ENCODE measurements at places on chromosomes 12 and 14. TPM values are rescaled to one million over a fixed set of nuclear protein-coding genes. Genes with fewer than 3 reads are reported as not detected.

DNA sequence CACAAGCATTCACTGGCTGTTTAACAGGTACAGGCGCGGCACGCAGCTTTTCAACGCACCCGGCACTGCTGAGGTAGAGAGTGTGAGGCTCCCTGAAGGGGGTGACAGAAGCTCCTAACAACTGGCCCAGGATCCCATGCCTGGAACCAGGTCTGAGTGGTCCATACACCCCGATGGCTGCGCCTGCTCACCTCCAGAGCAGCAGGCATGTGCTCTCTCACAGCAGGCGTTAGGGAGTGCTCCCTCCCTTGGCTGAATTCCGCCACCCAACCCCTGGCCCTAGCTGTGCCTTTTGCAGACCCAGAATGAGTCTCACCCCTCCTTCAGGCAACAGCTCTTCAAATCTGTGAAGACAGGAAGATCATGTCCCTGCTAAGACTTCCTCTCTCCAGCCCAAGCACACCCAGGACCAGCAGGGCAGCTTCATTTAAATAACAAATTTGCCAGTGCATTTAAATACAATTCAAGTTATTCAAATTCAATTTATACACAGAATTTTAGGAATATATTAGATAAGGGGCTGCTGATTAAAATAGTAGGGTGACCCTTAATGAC lies 86.0 kb downstream of the SETD3 start:
- no peak for DNase-seq
- peaks cover 9% of the 10 kb centered on the region for H3K4me1 ChIP-seq
- H3K27ac ChIP-seq = no peak overlapping the region
- H3K36me3 ChIP-seq = peaks cover 26% of the 10 kb centered on the region
- no peak overlapping the region for H3K4me3 ChIP-seq

KIF26A gene
- total RNA-seq = 7.9 TPM

DNA sequence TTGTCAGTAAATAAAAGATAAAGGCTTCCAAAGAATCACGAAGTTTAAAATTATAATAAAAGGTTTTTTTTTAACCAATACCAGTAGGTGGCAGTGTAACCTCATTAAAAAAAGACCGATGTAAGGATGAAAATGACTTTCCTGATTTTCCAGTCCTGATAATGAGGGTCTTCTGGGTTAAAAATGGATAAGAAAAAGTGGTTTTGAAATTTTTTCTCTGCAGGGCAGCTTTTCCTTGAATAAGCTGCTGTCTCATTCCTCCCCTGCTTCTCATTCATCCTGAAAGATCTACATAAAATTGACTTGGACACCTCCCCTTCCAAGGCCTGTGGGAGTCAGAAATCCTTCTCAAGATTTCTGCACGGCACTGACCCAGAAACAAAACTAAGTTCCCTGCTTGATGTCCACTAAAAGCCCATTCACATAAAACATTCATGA lies 58.9 kb upstream of the FBXO33 start:
- peaks cover 2% of the 10 kb centered on the region for H3K36me3 ChIP-seq
- H3K4me1 ChIP-seq = no peaks in the 10 kb centered on the region
- DNase-seq = no peak

ZBTB39 gene
- total RNA-seq = 7.8 TPM

GRCh38 chr14:64910847-64911495 lies 3.3 kb upstream of the CHURC1 start:
- H3K27me3 ChIP-seq = peaks cover 24% of the 10 kb centered on the region
- peaks cover 9% of the 10 kb centered on the region for H3K36me3 ChIP-seq
- DNase-seq = no peak
- no peak overlapping the region for H3K27ac ChIP-seq
- H3K4me3 ChIP-seq = no peak overlapping the region

- no peaks in the 10 kb centered on the region for H3K4me1 ChIP-seq
- peaks cover 11% of the 10 kb centered on the region for H3K27me3 ChIP-seq
- H3K36me3 ChIP-seq = no peaks in the 10 kb centered on the region
- H3K4me3 ChIP-seq = no peak overlapping the region
- H3K27ac ChIP-seq = no peak overlapping the region
- DNase-seq = no peak
Measured at GRCh38 chr12:104247698-104248097, 32.1 kb downstream of the TXNRD1 start.

GRCh38 chr12:121240062-121240420 lies 30.1 kb downstream of the P2RX4 start:
- peak overlapping the region; percentile 43 for H3K4me3 ChIP-seq
- peak overlapping the region; percentile 78 for H3K27ac ChIP-seq
- H3K36me3 ChIP-seq = peaks cover 53% of the 10 kb centered on the region
- H3K27me3 ChIP-seq = no peaks in the 10 kb centered on the region
- DNase-seq = no peak

ANP32D gene
- not detected for total RNA-seq

DNA sequence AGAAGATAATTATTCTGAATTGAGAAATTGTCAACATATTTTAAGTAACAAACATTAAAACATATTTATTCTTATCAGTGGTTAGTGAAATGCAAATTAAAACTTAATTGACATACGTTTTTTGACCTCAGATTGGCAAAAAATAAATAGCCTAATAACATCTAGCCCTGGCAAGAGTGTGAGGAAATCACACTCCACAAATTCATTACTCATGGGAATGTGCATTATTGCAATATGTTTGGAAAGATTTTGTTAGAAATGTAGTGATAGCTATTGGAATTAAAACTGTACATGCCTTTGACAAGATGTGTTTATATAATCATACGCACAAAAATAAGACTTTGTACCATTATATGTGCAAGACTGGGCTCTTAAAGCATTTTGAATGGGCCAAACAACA lies 168.6 kb downstream of the KITLG start:
- H3K27me3 ChIP-seq = no peaks in the 10 kb centered on the region
- H3K4me1 ChIP-seq = no peaks in the 10 kb centered on the region
- no peak for DNase-seq
- H3K36me3 ChIP-seq = no peaks in the 10 kb centered on the region

GRCh38 chr12:47709237-47709636 lies 3.4 kb upstream of the RPAP3 start:
- no peaks in the 10 kb centered on the region for H3K27me3 ChIP-seq
- H3K4me3 ChIP-seq = no peak overlapping the region
- H3K27ac ChIP-seq = no peak overlapping the region
- DNase-seq = no peak

CISTR gene
- total RNA-seq = not detected

DNA sequence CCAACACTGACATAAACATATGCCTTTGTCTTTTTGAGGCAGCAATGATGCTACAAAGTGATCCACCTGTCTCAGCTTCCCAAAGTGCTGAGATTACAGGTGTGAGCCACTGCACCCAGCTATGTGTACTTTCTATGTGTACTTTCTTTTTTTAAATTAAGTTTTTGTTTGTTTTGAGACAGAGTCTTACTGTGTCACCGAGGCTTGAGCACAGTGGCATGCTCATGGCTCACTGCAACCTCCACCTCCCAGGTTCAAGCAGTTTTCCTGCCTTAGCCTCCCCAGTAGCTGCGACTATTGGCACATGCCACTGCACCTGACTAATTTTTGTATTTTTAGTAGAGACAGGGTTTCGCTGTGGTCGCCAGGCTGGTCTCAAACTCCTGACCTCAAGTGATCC lies 172.5 kb upstream of the ALG10B start:
- no peaks in the 10 kb centered on the region for H3K27me3 ChIP-seq
- DNase-seq = no peak
- no peak overlapping the region for H3K27ac ChIP-seq

DNA sequence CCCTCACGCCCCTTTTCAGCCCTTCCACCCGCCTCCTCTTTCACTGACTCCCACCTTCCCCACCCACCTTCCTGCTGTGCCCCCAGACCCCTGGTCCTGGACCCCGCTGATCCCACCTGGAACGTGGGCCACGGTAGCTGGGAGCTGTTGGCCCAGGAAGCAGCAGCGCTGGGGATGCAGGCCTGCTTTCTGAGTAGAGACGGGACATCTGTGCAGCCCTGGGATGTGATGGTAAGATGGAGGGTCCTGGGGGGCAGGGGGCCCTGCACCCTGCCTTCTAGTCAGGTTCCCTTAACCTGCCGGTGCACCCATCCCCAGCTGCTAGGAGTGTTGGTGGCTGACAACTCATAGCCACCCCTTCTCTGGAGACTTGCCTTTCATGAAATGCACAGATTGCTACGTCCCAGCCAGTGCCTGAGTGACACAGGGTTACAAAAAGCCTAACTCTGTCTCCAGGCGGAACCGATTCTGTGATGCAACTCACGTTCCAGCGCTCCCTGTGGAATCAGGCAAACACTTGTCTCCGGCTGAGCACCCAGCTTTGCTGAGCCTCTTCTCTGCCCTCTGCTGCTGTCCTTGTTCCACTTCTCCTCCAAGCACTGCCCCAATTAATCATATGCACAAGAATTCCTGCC lies 15.0 kb upstream of the OAS2 start:
- H3K36me3 ChIP-seq = peaks cover 96% of the 10 kb centered on the region
- H3K27me3 ChIP-seq = no peaks in the 10 kb centered on the region
- peaks cover 17% of the 10 kb centered on the region for H3K4me1 ChIP-seq
- H3K27ac ChIP-seq = no peak overlapping the region
- no peak for DNase-seq

CABP1 gene
- total RNA-seq = 0.45 TPM

All from activated CD4-positive, alpha-beta memory T cell treated with anti-CD3 and anti-CD28 coated beads, Interleukin-2, amount 10 ng/mL, durations not matched to agents 7 days and 5 days (primary cell).